ENCODE measurements at places on chromosomes 13 and 19. TPM values are rescaled to one million over a fixed set of nuclear protein-coding genes. Genes with fewer than 3 reads are reported as not detected.
A peak's percentile ranks its signal among the peaks of the same experiment; 100 is the strongest.

DNA sequence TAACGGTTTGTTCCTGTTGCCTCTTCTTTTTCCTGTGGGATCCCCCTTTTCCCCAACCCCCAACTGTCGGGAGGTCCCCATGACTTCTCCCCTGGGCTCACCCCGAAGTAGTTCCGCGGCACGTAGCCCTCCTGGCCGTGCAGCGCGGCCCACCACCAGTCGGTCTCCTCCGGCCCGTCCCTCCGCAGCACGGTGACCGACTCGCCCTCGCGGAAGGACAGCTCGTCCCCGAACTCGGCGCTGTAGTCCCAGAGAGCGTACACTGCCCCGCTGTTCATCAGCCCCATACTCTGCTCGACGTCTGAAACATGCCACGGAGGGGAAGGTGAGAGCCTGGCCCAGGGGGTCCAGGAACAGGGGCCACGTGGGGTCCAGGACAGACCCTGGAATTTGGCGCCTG lies 12.1 kb upstream of the ERCC2 start:
- no peak for DNase-seq

DNA sequence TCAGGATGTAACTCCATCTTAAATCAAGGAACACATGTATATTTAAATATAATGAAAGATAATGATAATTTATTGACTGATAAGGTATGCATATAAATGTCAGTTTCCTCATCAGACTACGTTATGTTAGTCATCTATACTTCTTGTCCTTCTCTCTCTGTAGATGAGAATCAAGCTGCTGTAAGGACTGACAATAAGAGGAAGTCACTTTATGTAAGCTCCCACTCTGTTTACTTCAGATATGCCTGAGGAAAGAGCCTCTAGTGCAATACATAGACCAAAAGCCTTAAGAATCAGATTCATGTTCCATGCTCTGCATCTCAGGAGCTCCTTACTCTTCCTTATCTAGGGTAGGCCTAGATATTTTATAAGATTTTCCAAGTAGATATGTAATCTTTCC lies 9.6 kb upstream of the SLITRK6 start:
- no peak for DNase-seq

MBD3L3 gene
- total RNA-seq = not detected

ANGPTL4 gene
- 16.3 TPM for total RNA-seq

ZNF90 gene
- total RNA-seq = 1.7 TPM

GRCh38 chr19:35671818-35672217 lies 5.5 kb downstream of the UPK1A start:
- DNase-seq = no peak

DNA sequence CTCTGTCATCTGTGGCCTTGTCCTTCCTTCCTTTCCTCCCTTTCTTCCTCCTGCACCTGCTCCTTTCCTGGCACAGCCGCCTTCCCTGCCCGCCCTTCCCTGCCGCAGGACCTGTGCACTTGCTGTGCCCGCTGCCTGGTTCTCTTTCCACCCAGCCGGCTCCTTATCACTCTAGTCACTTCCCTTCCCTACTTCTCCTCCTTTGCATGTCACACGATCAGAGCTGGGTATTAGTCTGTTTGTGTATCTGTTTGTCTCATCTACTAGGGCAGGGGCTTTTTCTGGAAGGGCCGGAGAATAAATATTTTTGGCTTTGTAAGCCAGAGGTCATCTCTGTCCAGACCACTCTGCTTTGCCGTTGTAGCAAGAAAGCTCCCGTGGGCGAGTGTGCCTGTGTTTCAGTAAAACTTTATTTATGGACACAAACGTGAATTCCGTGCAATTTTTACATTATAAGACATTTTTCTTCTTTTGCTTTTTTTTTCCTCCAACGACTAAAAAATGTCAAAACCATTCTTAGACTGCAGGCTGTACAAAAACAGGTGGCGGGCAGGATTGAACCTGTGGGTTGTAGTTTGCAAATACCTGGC lies 6.1 kb downstream of the KDM4B start:
- no peak for DNase-seq

DNA sequence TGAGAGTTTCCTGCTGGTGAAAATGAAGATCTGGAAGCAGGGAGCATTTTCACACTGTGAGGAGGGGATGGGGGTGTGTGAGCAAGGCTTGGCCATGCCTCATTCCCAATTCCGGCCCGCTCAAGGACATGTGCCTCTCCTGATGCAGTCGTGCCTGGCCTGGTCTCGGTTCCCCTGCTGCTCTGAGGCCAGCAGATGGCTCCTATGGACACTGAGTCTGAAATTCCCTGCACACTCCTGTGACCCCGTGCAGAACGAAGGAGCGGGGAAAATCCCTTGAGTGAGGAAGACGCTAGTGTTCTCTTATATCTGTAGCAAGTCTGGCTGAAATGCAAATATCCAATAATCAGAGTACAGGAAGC lies 363 bp upstream of the ZNF763 start:
- no peak for DNase-seq

DNA sequence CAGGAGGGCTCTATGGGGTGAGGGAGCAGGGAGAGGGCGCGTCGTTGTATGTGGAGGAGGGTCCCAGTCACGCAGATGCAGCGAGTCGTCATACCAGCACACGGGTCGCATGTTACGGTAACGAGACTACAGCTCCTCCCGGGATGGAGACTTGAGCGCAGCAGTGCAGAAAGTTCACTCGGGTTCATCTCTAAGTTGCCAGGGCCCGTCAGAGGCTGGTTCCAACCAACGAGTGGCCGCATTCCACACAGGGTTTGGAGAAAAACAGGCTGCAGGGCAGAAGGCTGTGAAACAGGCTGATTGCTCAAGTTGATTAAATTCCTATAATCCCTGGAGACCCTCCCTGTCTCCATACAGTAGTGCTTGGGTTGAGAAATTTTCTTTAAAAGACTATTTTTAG lies 21.9 kb upstream of the TTYH1 start:
- DNase-seq = no peak

DNA sequence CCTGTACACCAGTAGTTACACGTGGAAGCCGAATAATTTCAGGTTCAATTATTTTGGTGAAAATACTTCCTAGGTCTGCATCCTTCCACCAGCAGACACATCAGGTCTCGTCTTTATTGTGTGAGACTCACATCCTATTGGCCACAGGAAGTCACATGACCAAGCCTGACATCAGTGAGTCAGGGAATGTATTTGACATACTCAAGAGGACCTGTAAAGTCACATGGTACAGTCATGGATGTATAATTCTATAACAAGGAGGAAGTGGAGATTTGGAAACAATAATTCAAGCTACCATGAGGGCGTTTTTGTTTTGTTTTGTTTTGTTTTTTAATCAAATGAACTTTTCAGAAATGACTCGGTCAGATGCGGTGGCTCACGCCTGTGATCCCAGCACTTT lies 9.3 kb upstream of the HIF3A start:
- no peak for DNase-seq

DNA sequence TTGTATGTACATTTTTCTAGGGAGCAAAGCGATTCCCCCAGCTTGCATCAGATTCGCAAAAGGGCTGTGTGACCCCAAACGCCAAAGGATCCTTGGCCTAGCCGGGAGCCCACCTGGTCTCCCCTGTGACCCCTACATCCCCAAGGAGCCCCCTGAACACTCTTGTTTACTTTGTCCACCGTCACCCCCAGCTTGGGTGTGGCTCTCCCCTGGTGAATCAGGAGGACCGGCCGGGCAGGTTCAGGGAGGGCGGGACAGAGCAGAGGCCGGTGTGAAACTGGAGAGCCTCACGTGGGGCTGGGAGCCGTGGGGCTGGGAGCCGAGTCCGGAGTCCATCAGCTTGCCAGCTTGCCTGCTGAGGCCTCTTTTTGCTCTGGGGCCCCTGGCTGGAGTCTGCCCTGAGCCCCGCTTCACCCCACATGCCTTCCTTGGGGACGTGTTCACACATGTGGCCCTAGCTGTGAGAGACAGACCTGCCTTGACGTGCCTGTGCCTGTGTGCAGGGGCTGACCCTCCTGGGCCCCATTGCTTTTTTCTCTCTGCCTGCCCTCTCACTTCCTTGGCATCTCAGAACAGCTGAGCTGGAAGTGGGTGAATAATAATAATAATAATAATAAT lies 2.0 kb downstream of the ITPKC start:
- DNase-seq = peak; percentile 57

GRCh38 chr19:44712864-44713515 lies 14.0 kb downstream of the CEACAM16 start:
- DNase-seq = no peak

GRCh38 chr19:18117692-18118378 lies 20.3 kb downstream of the MAST3 start:
- DNase-seq = peak; percentile 92

DNA sequence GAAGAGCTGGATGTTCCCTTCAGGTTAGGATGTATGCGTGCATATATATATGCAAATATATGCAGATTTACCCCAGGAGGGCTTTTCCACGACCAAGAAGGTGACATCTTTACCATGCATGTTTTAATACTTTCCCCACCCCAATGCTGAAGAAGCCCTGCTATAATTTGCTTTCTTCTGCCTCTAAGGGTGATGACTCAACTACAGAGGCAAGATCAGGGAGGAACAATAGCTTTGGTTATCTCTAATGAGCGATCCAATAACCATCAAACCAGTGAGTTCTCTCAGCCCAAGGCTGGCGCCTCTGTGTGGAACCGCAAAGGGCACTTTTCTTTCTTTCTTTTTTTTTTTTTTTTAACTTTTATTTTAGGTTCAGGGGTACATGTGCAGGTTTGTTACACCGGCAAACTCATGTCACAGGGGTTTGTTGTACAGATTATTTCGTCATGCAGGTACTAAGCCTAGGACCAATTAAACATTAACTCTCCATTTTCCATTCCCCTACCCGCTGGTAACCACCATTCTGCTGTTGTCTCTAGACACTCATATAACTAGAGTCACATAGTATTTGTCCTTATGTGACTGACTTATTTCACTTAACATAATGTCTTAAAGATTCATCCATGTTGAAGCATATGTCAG lies 25.7 kb upstream of the UBE2L5 start:
- DNase-seq = no peak

- no peak for DNase-seq
Observed at GRCh38 chr13:44273991-44274770, 99.4 kb upstream of the SERP2 start.

DNA sequence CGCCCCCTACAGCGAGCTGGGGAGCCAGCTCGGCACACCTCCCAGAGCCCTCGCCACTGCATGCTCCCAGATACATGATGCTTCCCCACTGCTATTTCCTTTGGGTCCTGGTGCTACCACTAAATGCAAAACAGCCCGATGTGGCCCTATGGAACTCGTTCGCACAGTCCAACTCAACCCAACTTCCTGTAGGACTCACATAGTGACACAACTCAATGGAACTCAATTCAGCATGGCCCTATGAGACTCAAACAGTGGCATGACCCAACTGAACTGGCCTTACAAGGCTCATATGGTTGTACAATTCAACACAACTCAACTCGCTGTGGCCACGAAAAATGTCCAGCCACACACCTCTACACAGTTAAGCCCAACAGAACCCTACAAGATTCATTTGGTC lies 3.5 kb downstream of the KCNA7 start:
- no peak for DNase-seq

DNA sequence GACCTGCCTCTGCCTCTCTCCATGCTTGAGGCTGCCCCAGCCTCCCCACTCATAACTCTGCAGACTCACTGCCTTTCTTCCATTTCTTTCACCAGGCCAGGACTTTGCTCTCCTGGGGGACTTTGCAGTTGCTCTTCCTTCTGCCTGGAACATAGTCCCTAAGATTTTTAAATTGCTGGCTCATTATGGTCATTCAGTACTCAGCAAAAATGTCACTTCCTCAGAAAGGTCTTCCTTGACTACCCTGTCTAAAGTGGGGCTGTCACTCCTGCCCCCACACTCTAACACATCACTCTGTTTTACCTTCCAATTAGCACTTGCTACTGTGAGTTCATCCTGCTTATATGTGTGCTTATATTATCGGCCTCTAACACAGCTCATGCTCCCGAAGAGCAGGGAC lies 618.2 kb downstream of the UQCRFS1 start:
- no peak for DNase-seq

DNA sequence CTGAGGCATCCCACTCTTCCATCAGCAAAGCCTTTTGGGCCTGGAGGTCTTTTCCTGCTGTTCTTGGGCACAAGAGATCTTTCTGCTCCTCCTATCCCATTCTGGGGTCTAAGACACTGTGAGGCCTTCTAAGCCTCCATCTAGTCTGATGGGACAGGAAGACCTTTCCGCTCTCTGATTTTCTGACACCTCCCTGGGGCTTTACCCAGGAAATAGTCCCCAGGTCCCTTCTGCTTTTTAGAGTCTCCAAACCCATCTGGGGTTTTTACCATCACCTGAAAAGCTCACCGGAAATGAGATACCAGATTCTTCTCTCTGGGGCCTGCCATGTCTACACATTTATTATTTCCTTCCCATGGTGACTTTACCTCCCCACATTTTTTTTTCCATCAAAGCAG lies 21.1 kb downstream of the CLEC17A start:
- DNase-seq = no peak

ZNF98 gene
- total RNA-seq = 0.50 TPM

CBY2 gene
- total RNA-seq = not detected

DNA sequence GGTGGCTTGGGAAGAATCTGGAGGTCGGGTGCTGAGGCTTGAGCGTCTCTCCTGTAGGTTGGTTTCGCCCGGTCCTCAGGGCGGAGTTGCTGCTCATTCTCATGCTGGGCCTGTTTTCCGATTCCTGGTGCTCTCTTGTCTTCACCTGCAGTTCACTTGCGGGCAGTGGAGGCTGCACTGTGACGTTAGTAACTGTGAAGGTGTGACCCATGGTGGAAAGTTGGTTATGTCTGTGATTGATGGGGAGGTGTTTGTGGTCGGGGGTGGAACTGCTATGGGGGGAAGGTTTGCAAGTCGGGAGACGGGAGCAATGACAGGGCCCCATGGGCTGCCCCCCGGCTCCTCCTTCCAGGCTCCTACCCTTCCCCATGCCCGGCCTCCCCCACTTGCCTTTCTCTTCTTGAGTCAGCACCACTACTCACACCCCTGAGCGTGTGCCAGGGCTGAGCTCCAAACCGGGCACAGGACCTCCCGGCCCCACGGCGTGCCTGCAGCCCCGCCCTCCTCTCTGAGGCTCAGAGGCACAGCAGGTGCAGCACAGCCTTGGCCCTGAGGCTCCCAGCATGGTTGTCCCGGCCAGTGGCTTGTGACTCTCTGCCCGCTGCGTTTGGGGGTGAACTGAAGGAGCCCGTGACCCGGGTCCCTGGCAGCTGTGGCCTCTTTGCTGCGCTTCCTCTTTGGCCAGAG lies 79.1 kb downstream of the ATP11A start:
- peak; percentile 62 for DNase-seq

CACNG6 gene
- total RNA-seq = not detected

N4BP2L1 gene
- total RNA-seq = 6.7 TPM

ZNF8 gene
- total RNA-seq = 4.4 TPM

CPB2 gene
- not detected for total RNA-seq

GRCh38 chr19:6060600-6061375 lies 49.5 kb downstream of the RFX2 start:
- DNase-seq = no peak

PRODH2 gene
- not detected for total RNA-seq

- no peak for DNase-seq
Observed at GRCh38 chr19:1255186-1256161, 7.1 kb downstream of the MIDN start.

DNA sequence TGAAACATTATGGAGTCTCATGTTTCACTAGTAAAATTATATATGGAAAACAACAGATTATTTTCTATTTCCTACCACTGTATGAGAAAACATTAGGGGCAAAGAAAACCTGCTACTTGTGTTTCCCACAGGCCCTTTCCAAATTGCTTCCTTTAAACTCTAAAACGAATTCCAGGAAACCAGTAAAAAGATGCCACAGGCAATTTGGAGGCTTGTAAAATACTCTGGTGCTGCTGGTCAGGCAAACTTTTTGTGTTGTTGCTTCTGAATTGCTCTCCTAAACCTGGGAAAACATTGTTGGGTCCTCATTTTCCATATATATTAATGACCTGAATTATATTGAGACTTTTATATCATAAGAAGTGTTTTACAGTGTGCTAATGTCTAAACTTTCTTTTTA lies 141.5 kb downstream of the TDRD3 start:
- DNase-seq = no peak

C19orf33 gene
- total RNA-seq = 2.1 TPM

KRTDAP gene
- not detected for total RNA-seq

All from left cardiac atrium (tissue), 4 donors.